D721Med (cell line): ENCODE measurements at places on chromosomes 1 and 21.

DNA sequence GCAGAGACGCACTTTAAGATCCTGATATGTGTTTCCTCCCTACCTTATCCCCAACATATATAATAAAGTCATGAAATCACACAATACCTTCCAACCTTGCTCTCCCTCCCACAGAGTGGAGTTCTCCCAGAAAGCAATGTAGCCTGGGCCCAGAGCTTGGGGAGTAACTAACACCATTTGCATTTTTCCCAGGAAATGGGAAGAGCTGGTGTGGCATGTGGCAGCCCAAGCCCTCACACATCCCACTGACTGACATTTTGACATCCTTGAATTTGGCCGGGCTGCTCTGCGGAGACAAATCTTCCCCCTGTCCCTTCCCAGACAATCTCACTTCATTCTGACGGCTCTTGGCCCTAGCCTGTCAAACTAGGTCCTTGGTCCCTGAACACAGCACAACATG, 37.0 kb upstream of the ATP2B4 start:
- no peak for DNase-seq

GRCh38 chr1:3702528-3702927, 49.7 kb upstream of the CCDC27 start:
- no peak for DNase-seq

DNA sequence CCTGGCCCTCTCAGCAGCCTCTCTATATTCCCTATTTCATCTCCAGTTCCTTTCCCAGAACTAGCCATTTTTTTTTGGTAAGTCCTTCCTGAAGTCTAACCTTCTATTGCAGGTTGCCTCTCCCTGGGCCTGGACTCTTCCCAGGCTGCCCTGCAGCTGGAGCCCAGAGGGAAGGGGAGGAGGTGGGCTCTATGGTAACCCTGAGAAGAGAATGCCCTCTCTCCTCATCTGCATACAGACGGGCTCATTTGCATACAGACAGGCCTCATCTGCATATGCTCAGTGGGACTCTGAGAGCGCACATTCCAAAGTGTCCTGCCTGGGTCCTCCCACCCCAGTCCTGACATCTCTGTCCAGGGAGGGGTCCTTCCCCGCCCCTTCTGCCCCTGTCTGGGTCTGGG, 32.7 kb downstream of the RHBG start:
- DNase-seq = no peak

DNA sequence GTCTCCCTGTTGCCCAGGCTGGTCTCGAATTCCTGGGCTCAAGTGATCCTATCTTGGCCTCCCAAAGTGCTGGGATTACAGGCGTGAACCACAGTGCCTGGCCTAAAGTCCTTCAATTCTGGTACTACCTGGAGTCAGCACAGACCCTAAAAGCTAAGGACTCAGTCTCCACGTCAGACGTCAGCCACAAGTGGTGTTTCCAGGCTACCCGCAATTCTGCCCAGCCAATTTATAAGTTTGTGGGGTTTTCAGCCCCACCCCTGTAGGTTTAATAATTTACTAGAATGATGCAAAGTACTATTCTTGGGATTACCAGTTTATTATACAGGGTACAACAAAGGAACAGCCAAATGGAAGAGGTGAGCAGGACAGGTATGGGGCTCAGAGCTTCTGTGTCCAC, 10.6 kb upstream of the DIP2A start:
- DNase-seq = no peak

DNA sequence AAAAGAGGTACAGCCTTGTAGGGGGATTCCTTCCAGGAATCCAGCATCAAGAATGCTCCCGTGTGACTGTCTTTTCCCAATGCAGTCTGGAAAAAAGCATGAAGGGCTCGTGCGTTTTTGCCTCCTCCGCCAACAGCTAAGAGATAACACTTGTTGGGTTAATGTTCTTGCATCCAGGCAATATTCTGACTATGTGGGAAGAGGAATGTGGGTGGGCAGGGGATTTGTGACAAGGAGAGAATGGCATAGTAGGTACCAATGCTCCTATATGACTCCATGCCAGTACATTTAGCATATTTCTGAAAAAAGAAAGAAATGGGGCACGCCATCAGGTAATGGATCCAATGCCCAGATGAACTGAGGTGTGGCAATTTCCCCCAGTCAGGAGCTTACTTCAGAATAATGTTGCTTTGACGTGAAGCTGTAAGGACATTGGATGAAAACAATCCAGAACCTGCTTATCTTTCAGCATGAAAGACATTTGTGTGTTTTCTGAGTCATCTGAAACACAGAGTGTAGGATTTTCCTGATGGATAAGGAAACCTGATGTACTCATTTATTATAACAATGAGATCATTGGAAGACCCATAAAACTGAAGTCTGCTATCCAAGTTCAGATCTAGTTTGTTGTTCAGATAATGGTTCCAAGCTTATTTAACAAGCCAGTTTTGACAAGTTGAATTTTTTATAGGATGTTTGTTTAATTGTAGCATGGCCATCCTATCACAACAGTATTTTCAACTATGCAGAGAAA, 105.5 kb downstream of the LYPLAL1 start:
- DNase-seq = no peak

GRCh38 chr1:246742396-246742795, 18.2 kb downstream of the SCCPDH start:
- no peak for DNase-seq

DNA sequence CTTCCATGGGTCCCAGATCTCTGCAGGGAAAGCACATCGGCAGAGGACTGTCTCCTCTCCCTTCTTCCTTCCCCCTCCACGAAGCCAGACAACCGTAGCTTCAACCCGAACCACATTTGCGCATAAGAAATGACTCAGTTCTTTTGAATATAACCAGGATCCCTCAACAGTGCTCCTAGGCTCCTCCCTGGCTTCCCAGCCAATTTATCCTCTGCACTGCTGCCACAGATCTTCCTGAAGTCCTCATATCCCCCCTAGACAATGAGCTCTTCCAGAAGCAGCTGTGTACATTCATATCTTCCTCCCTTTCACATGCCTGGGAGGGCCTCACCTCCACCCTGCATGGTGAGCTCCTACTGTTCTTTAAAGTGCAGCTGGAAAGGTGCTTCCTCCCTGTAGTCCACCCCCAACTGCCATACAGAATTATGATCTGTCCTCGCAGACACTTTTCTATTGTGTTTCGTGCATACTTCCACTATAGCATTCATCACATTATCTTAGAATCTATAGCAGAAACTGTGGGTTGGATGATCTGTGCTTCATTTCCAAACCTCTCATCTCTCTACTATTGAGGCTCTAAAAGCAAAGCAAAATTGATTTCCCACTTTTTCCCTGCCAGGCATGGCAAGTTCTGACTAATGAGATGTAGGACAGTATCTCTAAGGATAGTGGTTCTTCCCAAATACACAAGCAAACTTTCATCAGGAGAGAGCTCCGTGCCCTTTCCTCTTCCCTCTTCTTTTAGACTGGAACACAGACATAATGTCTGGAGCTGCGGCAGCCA, 179.3 kb upstream of the HMGB4 start:
- DNase-seq = no peak

GRCh38 chr21:27695246-27695645, 728.4 kb upstream of the ADAMTS5 start:
- no peak for DNase-seq

- DNase-seq = no peak
Measured at GRCh38 chr1:243234978-243235647, 20.0 kb downstream of the CEP170 start.

- no peak for DNase-seq
Measured at GRCh38 chr1:32811265-32811664, 5.9 kb downstream of the YARS1 start.

DNA sequence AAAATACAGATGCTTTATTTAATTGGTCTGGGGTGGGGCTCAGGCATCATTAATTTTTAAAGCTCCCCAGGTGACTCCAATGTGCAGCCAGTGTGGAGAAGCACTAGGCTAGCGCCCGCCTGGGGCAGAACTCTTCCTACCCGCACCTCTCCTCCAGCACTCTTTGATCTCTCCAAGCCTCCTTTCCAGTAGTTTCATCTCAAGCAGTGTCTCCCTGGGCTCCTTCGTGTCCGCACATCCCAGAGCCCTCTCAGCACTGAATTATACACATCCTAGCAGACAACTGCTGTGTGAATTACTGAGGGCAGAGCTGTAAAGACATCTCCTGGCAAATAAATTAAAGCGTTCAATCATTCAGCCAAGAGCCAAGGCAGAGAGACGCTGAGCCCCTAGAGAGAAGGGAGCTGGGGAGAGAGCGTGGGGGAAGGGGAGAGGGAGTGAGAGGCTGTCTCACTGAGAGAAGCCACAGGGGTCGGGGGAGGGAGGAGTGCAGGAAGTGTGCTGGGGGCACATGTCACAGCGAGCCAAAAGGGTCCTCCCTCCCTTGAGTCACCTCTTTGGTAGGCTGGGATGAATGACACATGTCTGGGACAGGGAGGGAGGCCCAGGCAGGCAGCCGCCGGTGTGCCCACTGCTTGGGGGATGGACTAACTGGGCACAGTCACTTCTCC, 21.0 kb upstream of the PARP1 start:
- no peak for DNase-seq

DNA sequence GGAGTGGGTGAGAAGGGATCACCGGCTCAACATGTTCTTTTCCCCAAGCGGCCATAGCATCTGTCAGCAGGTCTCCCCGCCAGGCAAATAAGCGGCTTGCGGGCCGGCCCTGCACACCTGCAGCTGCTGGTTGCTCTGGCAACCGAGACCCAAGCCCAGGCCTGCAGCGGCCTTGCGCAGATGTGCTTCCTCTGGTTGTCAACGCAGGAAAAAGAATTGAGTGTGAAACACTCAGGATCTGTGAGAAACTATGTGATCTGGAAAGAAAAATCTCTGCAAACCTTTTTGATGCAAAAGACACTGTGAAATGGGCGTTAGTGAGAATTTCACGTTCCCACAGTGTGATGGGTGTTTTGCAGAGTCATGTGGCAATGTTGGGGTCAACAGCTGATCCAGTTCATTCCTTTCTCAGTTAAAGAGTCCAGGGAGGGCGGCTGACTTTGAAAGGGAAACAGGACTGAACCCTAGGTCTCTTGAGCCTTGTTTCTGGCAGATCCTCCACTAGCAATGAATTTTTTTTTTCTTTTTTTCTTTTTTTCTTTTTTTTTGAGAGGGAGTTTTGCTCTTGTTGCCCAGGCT, 28.4 kb downstream of the TOMM20 start:
- no peak for DNase-seq

DNA sequence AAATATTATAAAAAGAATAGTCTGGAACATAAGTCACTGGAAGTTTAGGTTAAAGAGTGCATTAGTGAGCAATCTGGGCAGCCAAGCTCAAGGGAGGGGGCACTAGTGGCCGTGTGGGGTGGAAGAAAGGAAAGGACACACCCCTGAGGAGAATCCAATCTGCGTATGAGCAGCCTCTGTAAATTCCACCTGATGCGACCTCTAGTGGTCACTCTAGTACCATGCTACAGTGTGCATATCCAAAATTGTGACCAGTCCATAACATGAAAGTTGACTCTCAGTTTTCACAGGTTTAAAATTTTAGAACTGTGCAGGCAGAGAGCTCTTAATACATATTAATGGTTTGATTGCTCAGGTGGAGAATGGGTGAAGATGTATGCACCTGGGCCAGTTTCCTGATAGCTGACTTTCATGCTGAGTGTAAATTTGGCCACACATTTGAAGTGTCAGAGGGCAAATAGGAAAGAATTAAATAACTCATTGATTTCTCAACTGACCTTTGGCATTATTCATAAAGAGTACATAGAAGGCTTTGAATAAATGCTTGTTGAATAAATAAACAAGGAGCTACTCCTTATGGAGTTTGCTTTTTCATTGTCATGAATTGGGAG, 105.9 kb upstream of the C21orf91 start:
- DNase-seq = no peak

- no peak for DNase-seq
Measured at GRCh38 chr1:173009597-173009996, 41.1 kb downstream of the TNFSF18 start.

- no peak for DNase-seq
Measured at GRCh38 chr1:77540501-77541161, 141.8 kb downstream of the ZZZ3 start.

- no peak for DNase-seq
Measured at GRCh38 chr21:39579734-39580332, 32.9 kb upstream of the B3GALT5 start.
